ENCODE measurements at places on chromosomes 16 and 17.
A peak's percentile ranks its signal among the peaks of the same experiment; 100 is the strongest.

GRCh38 chr16:19872179-19872863, 12.3 kb downstream of the GPRC5B start:
- DNase-seq = no peak

GRCh38 chr16:16017812-16018211, 68.4 kb downstream of the ABCC1 start:
- DNase-seq = no peak

GRCh38 chr17:59108400-59109102, 1.9 kb upstream of the TRIM37 start:
- no peak for DNase-seq

GRCh38 chr16:14437426-14437825, 192.6 kb downstream of the PARN start:
- no peak for DNase-seq

GRCh38 chr16:47156680-47157215, 13.0 kb upstream of the NETO2 start:
- DNase-seq = no peak

GRCh38 chr17:77459018-77459755, 318.4 kb downstream of the SEC14L1 start:
- DNase-seq = no peak

DNA sequence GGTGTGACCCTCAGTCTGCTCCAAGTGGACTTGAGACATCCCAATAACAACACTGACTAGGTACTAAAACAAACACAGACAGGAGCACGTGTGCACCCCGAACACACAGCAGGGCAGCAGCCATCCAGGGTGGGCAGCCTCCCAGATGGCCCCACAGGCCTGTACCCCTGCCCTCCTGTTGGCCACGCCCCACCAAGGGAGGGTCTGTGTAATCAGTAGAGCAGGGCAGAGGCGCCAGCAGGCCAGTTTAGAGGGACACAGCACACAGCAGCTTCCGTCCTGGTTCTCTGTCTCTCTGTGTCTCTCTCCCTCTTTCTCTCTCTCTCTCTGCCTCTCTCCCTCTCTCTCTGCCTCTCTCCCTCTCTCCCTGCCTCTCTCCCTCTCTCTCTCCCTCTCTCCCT, 21.4 kb downstream of the ACTG1 start:
- no peak for DNase-seq

- no peak for DNase-seq
Measured at GRCh38 chr16:88338111-88338510, 44.6 kb upstream of the ZNF469 start.

GRCh38 chr17:8951206-8951605, 14.3 kb downstream of the PIK3R5 start:
- DNase-seq = no peak

DNA sequence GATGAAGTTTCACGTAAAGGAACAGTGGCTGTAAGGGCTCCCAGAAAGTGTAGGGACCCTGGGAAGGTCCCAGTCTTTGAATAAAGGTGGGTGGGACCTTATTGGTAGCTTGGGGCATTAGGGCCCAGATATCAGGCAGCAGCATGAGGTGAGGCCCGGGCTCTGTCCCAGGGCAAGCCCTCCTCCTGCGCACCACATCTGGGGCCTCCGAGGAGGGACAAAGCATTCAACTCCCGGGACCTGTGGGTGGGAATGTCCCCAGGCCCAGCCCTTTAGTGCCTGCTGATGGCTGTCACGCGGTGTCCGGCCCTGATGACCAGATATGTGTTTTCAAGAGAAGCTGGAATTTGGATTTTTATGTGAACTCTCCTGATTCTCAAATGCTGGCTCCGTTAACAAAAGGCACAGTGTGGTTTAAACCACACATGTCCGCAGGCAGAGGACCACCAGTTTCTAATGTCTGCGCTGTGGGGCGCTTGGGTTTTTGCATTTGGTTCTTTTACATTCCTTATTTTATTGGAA, 30.4 kb downstream of the RAI1 start:
- no peak for DNase-seq

GRCh38 chr17:54559883-54560282, 340.8 kb upstream of the TOM1L1 start:
- DNase-seq = no peak

GRCh38 chr16:2501946-2502895, 11.5 kb upstream of the ATP6V0C start:
- no peak for DNase-seq

GRCh38 chr17:78376161-78376560, 2.3 kb upstream of the PGS1 start:
- DNase-seq = no peak

DNA sequence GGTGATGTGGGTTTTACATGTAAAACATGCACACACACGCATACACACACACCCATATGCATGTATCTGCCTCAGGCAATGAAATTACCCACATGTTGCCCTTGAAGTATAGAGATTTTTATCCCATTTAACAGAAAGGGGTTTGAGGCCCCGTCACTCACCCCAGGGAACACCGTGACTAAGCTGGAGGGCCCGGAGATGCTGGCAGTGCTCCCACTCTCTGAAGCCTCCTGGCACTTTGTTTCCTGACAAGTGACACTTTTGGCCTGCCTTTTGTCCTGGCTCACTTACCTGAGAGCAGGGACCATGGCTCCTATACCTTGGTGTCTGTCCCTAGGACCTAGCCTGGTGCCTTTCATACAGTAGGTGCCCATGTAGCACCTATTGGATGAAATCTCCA, 50.0 kb upstream of the TNRC6C start:
- DNase-seq = no peak

DNA sequence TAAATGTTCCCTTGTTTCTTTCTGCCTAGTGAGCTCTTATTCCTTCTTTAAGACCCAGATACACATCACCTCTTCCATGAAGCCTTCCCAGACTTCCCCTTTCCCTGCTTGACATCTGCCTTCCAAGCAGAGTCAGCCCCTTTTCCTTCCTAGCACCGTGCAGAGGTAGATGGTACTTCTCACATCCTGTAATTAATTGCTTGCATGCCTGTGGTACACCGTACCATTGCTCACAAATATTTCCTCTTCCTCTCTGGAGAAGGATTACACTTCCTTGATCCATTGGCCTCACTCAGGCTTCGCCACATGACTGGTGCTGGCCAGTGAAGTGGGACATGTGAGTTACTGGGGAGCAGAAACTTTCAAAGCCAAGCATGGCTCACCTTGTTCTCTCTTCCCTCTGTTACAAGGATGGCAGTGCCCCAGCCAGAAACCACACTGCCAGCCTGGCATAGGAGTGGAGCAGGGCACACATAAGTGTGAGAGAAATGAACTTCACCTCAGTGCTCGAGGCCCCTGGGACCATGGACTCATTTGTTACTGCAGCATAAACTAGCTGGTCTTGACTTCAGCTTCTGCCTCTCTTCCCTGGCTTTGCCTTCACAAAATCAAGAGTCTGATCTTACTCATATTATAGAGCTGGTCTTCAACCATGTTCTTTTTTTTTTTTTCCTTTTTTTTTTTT, 44.0 kb downstream of the SOST start:
- no peak for DNase-seq

- DNase-seq = no peak
Measured at GRCh38 chr16:15856182-15856581, 646 bp downstream of the MYH11 start.

DNA sequence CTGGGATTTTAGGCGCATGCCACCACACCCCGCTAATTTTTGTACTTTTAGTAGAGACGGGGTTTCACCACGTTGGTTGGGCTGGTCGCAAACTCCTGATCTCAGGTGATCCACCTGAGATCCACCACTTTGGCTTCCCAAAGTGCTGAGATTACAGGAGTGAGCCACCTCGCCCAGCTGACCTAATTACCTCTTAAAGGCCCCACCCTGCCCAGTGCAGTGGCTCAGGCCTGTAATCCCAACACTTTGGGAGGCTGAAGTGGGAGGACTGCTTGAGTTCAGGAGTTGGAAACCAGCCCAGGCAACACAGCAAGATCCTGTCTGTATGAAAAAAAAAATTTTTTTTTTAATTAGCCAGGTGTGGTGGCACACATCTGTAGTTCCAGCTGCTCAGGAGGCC, 2.9 kb upstream of the COASY start:
- no peak for DNase-seq

DNA sequence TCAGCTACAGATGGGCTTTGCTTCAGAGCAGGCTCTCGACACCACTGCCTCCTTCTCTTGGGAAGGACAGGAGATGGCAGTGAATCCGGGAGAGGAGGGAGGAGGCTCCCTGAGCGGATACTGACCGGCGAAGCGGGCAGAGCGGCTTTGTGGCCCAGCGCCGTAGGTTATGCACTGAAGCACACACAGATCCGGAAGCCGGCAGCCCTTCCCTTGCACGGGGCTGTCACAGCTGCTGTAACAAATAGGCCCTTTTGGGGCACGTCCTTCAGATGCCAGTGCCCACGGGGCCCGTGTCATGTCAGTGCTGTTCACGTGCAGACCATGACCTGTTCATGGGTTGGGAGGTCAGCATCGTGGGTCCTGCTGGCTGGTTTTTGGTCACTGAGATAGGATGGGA, 144.7 kb upstream of the CHMP6 start:
- no peak for DNase-seq

DNA sequence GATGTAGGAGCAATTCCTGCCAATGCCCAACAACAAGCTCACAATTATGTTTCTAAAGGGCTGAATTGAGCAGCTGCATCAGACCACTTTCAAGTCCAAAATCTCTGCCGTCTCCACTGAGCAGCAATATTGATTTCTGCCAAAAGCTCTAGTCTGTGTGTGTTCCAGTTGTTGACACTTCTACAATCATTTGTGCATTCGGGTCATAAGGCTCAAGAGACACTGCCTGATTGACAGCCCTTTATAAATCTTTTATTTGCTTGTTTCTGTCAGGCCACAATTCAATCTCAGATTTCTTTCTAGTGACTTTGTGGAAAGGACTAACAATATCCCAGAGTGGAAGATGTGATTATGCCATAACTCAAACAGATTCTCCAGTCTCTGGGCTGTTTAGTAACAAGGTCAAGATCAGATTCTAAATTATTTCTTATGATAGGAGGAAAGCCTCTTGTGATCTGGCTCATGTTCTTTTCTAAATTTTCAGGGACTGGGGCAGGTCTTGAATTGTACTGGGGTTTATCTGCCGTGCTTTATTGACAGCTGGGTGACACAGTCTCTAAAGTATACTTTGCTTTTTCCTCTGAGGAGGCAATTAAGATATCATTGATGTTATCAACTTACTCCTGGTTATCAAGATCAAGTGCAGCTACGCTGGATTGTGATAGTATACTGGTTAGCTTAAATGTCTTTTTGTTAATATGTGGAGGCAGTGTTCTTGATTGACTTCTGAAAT, 377.1 kb downstream of the CNTNAP4 start:
- DNase-seq = no peak

DNA sequence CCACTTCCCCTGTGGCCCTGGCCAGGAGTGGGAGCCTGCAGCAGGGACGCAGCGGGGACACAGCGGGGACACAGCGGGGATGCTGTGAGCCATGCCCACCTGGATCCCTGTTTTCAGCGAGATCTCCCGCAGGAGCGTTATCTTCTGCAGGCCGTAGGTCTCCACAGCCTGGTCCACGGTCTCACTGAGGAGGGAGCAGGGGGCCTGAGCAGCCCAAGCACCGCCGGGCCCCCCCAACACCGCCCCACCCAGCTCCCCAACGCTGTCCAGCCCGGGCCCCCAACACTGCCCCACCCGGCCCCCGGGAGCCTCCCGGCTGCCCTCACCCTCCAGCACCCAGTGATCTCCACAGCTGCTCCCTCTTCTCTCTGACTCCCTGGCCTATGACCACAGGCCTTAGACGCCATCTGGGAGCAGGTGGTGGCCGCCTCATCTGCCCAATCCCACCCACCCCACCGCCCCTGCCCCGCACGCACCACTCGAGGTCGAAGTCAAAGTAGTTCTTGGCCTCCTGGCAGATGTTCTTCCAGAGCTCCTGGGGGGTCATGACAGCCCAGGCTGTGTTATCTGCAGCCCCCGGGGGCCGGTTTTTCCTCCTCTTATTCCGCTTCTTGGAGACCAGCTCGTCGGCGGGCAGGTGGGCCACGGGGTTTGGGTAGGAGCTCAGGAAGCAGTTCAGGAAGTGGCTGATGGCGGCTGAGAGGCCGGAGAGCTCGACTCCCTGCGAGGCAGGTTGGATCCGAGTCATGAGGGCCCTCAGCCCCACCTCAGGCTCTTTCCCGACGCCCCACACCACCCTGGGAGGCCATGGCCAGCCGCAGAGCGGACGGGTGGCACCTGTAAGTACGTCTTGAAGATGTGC, 17.0 kb downstream of the CLUH start:
- peak; percentile 37 for DNase-seq

DNA sequence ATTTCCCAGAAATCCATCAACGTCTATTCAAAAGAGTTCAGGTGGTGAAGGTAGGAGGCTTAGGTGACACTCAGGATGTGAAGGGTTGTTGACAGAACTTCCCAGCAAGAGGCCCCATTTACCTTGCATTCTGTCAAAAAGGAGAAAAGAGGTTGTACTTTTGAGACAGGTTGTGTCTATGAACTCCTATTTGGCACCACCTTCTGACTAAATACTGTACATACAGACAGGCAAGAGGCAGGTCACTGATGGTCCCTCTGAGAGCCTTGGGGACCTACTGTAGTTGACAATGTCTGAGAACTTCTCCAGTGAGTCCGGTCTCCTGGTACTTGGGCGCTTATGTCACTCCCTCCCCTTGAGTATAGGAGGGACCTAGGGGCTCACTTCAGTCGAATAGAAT, 479.3 kb upstream of the ZFHX3 start:
- no peak for DNase-seq

DNA sequence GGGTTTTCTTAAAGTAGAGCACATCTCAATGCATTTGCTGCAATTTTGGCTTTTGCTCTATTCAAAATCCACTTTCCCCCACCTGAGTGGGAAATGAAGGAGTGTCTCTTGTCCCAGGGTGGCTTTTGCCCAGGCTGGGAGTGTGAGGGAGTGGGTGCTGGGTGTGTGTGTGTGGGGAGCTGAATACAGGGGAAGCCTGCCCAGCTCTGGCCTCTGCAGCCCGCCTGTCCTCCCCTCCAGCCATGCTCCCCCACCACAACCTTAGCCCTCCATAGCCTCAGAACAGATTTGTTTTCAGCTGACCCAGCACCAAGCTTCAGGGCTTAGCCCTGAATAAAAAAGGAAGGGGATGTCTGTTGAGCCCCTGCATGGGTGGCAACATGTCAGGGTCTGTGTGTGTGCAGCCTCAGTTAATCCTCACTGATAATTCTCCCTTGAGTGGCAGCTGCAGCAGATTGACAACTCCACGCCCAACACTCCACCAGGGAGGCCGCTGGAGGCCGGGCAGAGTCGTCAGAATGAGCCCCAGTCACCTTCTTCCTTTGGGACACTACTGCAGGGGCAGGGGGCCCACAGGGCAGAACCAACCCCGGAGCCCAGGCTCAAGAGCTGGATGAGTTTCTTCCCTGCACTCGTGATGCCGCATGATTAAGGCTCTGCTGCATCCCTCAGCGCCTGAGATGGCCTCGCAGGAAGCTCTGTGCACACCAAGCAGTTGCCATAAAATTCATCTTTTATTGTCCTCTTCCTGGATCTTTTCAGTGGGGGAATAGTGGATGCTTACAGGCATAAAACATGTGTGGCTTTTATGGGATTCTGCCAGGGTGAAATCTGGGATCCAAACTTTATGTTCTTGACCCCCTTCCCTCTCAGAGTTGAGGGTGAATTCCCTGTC, 55.0 kb downstream of the SPACA3 start:
- DNase-seq = no peak

Data from ureter (tissue), 1 donor.